Brain (organoid and tissue), 16 donors: ENCODE measurements at places on chromosomes 7 and 10.

GRCh38 chr7:35036361-35037171, 719 bp downstream of the DPY19L1 start:
- peak; percentile 80 for DNase-seq

DNA sequence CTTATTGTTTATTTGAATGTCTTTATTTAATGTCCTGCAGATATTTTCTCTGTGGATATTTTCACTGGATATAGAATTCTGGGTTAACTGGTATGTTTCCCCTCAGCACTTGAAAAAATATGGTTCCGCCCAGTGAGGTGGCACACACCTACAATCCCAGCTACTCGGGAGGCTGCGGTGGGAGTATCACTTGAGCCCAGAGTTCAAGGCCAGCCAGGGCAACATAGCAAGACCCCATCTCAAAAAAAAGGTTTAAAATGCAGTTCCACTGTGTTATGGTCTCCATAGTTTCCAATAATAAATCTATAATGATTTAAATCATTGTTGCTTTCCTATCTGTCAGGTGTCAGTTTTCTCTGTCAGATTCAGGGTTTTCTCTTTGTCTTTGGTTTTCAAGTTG, 165.5 kb upstream of the STK17A start:
- DNase-seq = no peak

- peak; percentile 82 for DNase-seq
These were observed 15.3 kb upstream of the RSU1 start for GRCh38 chr10:16832351-16833080.

GRCh38 chr10:126227762-126228134, 160.5 kb downstream of the ADAM12 start:
- no peak for DNase-seq

GRCh38 chr7:29287366-29287765, 92.8 kb downstream of the CHN2 start:
- DNase-seq = no peak

DNA sequence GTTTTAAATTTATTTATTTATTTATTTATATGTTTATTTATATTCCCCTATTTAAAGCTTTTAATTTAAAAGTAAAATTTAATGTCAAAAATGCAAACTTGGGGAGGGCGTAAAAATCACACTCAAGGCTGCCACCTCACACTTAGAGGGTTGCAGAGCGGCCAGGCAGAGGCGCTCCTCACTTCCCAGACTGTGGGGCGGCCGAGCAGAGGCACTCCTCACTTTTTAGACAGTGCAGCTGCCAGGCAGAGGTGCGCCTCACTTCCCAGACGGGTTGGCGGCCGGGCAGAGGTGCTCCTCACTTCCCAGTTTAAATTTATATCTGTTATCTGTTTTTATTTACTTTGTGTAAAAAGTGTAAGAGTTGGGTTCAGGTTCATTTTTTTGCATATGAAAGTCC, 10.0 kb upstream of the ZNF425 start:
- DNase-seq = no peak
